ENCODE measurements at places on chromosomes 1 and 21.
A peak's percentile ranks its signal among the peaks of the same experiment; 100 is the strongest.

DNA sequence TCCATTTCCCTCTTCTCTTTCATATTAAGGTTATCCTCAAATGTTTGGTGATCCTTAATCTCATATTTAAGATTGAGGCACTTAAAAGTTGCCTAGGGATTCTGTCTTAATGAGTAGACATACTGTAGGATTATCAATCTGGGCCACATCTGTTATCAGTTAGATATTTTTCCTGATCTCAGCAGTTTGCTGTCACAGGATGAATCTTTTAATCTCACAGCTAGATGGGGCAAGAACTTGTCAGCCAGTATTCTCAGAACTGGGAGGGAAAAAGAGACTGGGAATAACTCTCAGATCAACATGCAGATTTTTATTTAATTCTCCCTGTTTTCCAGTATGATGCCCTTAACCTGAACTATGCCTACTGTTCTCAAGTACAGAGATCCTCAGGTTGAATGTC lies 14.0 kb downstream of the ZNF644 start:
- no peak for DNase-seq

GRCh38 chr1:181033799-181034451 lies at the start of gene MR1:
Gene MR1, plus strand, starts transcription at chr1:181033983. Its CDS starts 25 bp downstream, at chr1:181034008.
- DNase-seq, result peak; percentile 18

GRCh38 chr1:228312136-228312764 lies 94.4 kb downstream of the TRIM11 start:
- no peak for DNase-seq

DNA sequence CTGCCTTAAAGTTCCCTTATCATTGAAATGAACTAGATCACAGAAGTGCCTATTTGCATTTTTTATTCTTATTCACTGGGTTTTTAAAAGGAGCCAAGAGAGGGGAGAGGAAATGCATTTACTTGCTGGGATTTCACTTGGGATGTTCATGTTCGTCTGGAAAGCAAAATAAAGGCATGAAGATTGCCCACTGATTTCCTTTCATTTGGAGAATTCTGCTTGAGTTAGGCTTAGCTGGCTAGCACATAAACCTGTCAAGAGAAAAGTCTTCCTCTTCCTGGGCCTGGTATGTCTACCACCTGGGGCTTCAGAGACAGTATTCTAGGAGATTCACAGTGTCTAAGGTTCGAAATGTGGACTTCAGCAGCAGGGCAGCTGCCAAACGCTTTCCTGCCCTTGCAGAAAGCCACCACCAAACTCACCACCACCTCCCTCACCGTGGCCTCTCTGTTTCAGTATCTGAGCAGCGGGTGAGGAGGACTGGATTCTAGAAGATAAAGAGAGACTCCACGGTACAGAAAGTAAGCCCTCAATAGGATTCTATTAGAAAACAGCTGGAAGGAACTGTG lies 44.5 kb downstream of the HIVEP3 start:
- peak; percentile 28 for DNase-seq

DNA sequence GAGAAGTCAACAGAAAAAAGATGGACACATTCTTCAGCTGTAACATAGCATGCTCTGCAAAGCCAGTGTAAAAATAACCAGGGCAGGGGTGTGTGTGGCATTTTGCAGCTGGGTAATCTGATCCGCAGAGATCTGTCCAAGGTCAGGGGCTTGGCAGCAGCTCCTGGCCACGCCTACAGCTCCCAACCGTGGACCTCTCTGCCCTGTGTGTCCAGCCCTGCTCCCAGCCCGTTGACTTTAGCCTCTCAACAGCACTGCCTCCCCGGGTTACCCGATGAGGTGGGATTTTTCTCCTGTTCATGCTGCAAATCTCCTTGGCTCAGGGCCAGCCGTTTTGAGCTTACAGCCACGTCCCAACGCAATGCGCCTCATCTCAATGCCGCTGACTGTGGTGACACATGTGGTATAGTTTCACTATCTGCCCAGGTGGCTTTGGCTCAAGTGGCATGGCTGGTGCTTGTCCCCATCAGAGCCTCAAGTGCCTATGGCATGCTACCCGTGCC lies 68.1 kb downstream of the VWA5B1 start:
- DNase-seq, result peak; percentile 49

DNA sequence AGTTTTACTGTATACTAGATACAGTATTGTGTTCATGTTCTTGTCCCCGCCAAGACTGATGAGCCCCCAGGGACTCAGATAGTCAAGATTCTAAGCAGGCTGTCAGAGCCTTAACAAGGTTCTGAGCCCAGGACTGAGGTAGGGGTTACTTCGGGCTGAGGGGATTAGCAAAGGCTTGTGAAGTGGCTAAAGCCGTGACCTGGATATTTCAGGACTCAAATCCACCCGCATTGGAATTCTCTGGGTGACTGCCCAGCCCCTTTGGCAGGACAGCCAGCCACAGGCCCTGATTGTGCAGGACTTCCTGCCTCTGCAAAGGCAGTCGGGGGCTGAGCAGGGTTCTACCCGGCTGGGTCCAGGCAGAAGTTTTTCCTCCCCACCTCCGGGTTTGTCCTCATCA lies at the start of gene PLA2G5:
PLA2G5 (plus strand) TSS at position 321 of the 400 bp plus-strand sequence. CDS start 14,637 bp downstream, outside the sequence.
- no peak for DNase-seq

- peak; percentile 44 for DNase-seq
Observed at GRCh38 chr1:161200992-161201835, 953 bp upstream of the NDUFS2 start.

GRCh38 chr1:89114662-89115061 lies 11.3 kb downstream of the GBP2 start:
- DNase-seq, result no peak

GRCh38 chr1:9733160-9733789 lies 81.7 kb downstream of the PIK3CD start:
- DNase-seq, result no peak

DNA sequence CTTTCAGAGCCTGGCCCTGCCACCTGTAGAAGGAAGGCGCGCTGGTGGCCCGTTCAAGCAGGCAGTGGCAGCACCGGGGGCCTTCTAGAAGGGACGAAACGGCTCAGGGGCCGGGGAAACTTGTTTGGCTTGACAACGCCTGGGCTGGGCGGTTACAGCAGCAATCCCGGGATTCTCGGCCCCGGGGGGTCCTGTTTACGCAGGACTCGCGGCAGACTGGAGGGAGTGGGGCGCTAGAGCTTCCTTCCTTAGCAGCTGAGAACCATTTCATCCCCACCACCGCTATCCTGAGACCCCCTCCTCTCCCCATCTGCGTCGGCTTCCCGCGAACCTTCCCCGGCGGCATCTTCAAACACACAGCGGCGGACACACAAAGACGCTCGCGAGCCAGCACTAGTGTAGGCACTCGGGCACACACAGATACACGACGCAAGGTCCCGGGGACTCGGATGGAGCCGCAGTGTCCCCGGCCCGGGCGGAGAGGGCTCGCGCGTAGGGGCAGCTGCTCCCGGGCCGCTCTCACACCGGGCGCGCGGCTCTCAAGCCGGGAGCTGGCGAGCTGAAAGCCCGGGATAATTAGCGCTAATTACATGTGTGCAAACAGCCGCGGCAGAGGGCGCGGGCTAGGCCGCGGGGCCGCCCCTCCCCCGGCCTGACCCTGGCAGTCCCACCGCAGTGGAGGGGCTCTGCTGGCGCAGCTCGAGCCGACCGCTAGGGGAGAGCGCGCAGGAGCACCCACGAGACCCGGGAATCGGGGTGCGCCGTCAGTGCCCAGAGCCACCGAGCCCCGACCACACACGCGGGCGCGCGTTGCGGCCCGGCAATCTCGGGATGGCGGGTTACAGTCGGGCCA lies 271.4 kb downstream of the FOXD2 start:
- DNase-seq, result peak; percentile 93

Measured in NCI-H69 (cell line).